LoVo (cell line): ENCODE measurements at places on chromosomes 3 and 15.

DNA sequence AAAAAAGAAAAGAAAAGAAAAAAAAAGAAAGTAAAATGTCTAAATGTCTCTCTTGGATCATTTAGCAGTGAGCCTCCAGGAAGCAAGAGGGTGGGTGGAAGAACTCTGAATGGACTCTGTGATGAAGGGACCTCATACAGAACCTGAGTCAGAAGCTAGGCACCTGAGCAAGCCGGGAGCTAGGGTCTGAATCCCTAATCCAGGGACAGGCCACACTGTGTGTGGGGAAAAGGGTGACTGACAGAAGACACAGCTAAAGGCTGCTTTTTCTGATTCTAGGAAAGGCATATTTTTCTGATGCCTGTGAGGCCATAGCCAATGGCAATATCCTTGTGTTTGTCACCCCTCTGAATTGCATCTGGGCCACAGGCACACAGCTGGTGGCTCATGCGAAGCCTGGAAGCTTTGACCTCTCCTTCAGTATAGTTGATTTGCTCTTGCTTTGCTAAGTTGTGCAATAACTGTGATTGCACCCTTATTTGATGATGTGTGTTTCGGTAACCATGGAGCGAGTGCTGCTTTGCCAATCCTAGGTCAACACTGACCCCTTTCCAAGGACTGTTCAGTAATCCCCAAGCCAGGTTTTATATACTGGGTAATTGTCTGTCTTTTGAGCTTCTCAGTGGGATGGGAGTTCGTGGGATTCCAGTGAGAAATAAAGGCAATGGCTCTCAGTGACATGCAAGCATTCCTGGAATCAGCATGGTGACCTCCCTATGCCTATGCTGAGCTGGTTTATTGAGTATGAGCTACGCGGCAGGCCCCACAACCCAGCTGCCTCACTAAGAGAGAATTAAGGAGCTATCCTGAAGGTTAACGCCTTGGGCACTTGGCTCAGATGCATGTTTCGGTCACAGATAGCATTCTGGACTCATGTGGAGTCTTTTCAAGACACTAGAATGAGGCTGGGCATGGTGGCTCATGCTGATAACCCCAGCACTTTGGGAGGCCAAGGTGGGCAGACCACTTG is 49.0 kb upstream of the OSBPL11 start:
- no peak for DNase-seq

GRCh38 chr15:47466357-47466756 is 250.9 kb upstream of the SEMA6D start:
- DNase-seq: no peak

DNA sequence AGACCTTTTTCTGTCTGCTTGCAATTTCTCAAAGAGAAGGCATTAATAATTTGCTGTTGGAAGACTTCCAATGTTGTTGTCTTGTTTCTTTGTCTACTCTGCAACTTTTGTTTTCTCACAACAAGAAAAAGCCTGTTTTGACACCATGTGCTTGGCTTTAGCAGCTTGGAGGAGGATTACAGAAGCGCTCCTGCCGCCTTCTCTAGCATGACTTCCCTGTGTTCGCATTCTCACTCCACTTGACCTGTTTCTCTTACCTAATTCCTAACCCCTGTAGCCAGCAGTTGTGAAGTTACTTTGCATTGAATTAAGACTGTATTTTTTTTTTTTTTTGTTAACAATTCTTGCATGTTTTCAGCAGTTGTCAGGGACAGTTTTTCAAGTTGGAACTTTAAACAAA is 235.3 kb upstream of the GOLIM4 start:
- no peak for DNase-seq

DNA sequence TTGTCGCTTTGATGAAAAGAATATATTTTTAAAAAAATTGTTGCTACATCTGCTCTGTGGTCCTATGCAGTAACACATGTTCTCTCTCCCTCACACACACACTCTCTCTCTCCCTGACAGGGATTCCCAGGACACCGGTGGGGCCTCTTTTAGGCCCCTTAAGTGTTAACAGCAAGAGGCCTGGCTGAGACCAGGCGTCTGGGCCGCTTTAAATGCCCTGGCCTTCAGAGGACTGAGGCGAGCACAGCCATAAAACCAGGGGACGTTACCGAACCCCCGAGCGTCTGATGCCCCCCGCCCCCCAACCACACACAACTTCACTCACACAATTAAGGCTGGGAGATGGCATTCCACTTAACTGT is 1.7 kb downstream of the BNC1 start:
- no peak for DNase-seq

- no peak for DNase-seq
Observed at GRCh38 chr15:73632670-73633058, 525 bp downstream of the NPTN start.

- no peak for DNase-seq
Observed at GRCh38 chr15:83498801-83499200, 51.7 kb downstream of the SH3GL3 start.

DNA sequence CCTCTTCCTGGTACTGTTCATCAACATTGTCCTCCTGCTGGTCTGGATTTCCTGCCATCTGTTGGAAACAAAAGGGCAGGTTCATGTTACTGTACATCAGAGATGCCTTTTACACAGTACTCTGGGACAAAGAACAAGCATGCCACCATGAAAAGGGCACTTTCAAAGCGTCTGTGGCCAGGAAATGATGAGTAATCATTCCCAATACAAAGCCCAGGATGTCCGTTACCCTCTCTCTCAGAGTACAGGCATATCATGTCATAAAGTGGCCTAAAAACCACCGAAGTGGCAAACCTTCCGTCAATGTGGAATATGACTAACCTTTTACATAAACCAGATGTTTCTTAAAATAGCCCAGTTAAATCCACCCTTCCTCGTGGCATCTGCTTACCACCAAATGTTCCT is 71.2 kb downstream of the GOLIM4 start:
- DNase-seq: no peak

DNA sequence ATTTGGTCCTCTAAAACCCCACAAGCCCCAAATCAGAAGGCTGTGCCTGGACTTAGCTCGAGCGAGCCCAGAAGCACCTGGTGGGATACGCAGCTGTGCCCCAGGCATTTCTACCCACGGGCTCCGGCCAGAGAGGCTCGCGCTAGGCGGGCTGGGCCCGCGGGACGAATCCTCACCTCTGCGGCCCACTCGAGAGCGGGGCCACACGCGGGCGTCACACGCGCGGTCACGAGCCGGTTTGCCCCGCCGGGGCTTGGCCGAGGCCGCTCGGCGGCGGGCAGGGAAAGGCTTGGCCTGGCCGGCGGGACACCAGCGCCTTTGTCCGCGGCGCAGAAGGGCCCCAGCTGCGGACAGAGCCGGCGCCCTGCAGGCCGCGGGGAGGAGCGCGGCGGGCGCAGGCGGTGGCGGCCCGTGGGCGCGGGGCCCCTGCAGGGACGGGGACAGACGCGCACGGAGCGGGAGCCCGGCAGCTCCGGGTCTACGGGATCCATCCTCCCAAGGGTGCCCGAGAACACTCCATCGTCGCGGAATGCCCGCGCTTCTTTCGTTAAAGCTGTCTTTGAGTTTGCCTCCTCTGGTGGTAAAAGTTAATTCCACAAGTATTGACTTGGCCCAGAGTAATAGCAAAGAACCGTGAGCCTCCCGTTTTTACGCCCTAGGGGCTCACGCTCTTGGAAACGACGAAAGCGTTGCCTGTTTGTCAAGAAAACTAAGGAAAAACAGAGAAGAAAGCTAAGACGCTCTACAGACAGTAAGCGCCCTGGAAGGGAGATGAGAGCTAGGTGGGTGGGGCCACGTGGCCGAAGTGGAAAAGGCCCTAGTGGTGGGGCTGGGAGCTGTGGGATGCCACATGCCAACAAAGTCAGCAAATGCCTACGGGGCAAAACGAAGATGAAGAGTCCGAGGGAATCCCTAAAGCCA is 26.4 kb downstream of the TYRO3 start:
- no peak for DNase-seq

GRCh38 chr15:49472338-49472737 is 49.3 kb downstream of the FGF7 start:
- DNase-seq: no peak

- DNase-seq: no peak
Observed at GRCh38 chr15:34621675-34622074, 38.2 kb upstream of the GOLGA8B start.

GRCh38 chr3:170154084-170154483 is 27.4 kb downstream of the PHC3 start:
- no peak for DNase-seq

DNA sequence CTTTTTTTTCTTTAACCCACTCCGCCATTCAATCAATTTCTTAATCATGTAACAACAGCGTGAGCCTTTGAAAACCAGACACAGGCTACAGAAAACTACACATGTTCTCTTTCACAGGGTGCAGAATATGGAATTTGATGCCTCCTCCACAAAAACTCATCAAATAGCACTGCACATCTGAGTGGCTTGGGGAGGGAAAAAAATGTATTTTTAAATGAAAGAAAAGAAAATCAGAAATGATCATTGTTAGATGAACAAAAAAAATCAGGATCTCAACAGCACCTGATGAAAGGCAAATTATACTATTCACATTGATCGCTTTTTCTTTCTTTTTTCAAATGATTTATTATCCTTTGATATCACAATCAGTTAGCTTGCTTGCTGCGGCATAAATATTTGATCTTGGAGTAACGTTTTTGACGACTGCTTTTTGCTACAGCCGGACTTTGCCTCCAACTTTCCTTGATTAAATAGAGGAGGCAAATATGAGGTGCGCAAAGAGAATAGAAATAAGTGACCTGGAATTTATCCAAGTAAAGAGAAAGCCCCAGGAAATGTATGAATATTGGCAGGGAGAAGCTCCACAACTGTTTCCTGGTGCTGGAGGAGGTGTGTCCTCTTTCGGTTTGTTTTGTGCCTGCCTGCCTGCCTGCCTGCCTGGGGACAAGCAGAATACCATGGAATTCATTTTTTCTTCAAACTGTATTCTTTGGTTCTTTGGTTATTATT is 63.1 kb downstream of the EDEM1 start:
- DNase-seq: peak; percentile 15

GRCh38 chr3:94162700-94163099 is 99.8 kb downstream of the NSUN3 start:
- DNase-seq: peak; percentile 39

DNA sequence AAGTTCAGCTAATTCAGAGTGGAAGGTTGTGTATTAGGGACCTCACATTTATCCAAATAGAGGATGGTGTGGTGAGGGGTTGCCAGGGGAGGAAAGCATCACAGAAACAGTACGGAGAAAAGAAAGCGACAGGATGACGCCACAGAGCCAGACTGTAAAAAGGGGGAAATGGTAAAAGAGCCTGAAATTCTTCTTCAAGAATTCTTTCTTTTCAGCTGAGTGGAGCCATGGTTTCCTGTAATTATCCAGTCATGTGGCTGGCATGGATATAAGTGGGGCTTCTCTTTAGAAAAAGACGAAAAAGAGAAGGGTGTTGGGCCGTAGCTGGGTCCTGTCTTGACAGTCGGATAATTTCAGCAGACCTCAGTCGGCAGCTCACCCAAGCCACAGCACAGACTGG is 24.5 kb upstream of the PSMD6 start:
- no peak for DNase-seq

- DNase-seq: no peak
Observed at GRCh38 chr3:10253731-10254130, 5.5 kb downstream of the TATDN2 start.

DNA sequence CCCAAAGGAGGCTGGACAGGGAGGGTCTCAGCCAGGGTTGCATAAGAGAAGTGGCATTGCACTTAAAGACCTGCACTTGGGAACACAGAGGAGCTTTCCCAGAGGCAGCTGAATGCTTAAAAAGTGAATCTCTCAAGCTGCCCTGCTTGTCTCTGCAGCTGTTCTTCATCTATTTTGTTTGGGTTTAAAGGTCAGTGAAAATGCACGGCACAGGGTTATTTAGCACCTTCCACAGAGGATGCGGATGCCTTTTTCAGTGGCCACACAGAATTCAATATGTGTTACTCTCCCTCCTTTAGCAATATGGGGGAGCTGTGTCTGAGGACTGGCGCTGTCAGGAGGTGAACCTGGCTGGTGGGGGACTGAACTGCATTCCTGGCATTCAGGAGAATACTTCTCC is 22.7 kb upstream of the CTNNB1 start:
- no peak for DNase-seq

DNA sequence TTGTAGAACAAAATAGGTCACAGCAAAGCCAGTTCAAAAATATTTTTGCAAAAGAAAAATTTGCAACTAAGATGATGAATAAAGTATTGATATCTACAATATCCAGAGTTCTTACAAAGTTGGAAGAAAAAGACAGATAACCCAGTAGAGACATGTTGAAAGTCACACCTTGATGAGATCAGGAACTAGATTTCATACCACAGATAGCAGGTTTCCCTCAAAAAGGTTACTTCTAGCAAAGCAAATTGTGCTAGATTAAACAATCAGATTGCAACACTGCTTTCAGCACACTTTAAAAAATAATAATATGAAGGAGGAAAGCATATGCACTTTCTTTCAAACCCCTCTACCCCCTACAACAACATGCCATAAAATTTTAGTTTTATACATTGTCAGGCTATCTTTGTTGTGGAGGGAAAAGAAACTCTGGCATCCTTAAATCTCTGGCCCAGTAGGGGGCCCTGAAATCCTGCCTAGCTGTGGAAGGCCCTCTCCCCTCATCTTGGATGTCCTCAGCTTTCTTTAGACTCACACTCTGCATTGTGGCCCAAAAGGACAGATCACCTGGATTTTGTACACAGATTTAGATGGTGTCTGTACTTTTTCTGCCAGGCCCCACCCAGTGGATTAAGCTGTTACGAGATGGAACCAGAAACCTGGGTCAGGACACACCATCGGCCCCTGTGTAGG is 50.9 kb downstream of the CCR3 start:
- no peak for DNase-seq

DNA sequence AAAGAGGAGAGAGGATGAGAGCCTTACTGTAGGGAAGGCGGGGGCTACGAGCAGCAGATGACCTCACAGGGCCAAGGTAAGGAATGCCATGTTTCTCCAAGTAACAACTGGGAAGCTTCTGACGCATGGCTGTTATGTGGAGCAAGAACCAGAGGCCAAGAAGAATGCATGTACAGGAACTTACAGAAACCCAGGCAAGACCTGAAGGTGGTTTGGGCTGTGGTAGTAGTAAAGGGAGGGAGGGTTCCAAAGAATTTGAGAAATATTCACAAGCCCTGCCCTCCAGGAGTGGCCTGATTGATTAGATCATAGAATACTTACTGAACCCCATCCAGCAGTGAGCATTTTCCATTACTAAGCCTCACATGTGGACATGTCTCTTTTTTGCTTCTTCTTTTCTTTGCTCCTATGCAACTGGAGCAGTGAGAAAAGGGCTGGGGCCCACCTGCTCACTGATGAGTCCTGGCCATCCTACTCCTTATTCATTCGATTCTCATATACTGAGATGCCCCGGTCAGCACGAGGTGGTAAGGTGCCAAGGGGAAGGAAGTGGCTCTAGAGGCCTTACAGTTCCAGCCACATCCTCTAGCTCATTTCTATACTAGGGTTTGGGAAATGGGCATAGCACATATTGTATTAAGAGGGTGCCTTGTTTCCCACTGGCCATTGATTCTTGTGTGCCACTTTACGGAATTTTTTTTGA is 8.3 kb upstream of the SLC12A8 start:
- no peak for DNase-seq

- no peak for DNase-seq
Observed at GRCh38 chr3:141949972-141950371, 73.5 kb downstream of the ATP1B3 start.

DNA sequence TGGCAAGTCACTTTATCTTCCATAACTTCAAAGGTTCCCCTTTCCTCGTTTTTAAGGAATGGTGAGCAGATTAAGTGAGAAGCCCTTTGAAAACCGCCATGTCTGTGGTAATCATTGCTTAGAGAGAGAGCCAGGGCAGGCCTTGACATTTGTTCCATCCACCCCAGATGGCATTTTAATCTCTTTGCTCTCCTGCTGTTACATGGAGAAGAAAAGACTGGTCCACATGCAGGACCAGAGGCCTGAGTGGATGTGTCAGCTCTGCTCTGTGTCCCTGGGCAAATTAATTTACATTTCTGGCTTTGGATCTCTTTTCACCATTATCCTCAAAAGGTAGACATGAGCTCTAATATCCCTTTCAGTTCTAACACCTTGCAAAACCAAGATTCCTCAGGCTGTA is 157.3 kb upstream of the LPP start:
- DNase-seq: no peak
